CD4-positive, alpha-beta T cell treated with Interleukin-4 for 1 hour (primary cell): ENCODE measurements at places on chromosomes 1 and 21.

DNA sequence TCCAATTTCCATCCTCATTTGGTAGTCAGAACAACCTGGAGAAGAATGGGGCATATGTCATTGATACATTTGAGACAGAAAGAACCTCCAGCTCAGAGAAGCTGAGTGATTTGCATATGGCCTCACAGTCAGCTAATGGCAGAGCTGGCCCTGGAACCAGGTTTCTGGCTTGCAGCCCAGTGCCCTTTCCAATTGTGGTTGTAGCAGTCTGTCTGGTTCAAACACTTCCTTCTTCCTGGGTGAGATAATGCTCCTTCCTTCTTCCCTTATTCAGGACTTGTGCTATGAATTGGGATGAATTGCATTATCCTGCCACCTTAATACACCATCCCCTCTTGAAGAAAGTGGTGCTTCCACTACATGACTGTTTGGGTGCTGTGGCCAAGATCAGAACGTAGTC is 24.2 kb downstream of the SLC5A9 start:
- DNase-seq: no peak

GRCh38 chr1:32715901-32716311 is 13.3 kb upstream of the SYNC start:
- no peak for DNase-seq

DNA sequence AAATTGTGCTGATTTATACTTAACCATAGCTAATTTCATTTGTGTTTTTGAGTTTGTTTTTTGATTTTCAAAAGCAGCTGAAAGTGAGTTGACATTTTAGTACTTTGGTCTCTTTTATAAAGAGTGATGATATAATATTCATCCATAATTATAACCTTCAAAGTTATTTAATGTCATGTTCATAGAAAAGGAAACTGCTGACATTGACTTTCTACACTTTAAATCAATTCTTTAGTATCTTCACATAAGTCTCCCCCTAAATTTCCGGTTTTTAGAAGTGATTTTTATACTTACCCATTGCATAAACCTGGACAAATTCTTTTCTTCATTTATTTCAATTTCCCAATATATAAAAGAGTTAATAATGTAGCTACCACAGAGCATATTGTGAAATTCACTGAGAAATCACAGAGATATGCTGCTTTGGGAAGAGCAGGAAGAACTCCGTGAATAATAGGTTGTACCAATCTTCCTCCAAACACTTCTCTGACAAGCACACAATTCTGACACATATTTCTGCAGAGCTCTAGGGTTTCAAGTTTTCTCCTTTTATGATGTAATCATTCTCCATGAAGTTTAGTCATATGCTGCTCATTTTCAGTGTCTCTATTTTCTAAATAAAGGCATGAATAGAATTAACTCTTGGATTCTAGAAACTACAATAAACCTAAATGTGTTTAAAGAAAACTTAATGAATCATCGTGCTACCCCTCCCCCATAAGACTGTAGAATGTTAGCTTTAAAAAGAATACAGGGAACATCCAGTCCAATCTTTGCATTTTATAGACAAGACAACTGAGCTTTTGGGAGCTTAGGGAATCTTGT is 25.6 kb upstream of the CDC42BPA start:
- no peak for DNase-seq

DNA sequence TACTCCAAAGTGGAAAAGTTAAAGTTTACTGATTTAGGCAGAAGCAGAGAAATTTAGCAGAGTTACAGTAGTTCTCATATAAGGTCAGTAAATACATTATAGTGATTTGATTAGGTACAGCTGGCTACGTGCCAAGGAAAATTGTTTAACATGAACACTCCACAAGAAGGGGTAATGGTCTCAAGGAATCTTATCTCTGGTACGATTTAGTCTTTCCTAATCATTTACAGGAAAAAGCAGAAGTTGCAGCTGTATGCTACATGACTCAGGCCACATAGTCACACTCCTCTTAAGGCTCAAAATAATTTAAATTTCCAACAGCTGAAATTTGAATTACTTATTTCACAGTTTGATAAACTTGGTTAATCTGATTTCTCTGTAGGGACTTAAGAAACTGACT is 36.9 kb upstream of the OR2B11 start:
- DNase-seq: no peak

- DNase-seq: peak; percentile 65
Observed at GRCh38 chr1:30744060-30744756, 13.4 kb downstream of the LAPTM5 start.

- DNase-seq: no peak
Observed at GRCh38 chr1:223815865-223816264, 29.9 kb downstream of the TP53BP2 start.

DNA sequence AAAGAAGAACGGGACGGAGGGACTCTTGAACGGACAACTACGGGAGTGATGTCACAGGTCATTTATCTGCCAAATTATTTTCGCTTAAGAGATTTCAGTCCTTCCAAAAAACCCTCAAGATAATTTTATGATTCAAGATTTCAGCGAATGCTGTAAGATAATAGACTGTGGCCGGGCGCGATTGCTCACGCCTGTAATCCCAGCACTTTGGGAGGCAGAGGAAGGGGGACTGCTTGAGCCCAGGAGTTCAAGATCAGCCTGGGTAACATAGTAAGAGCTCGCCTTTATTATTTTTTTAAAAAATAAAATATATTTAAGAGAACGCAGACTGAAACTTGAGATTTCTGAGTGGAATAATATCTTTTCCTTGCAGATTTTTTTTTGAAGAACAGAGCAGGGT is 609 bp downstream of the RWDD2B start:
- DNase-seq: no peak

GRCh38 chr1:89547563-89548116 is 23.0 kb downstream of the LRRC8B start:
- DNase-seq: no peak

GRCh38 chr1:209057901-209058300 is 525.6 kb upstream of the CAMK1G start:
- DNase-seq: no peak

DNA sequence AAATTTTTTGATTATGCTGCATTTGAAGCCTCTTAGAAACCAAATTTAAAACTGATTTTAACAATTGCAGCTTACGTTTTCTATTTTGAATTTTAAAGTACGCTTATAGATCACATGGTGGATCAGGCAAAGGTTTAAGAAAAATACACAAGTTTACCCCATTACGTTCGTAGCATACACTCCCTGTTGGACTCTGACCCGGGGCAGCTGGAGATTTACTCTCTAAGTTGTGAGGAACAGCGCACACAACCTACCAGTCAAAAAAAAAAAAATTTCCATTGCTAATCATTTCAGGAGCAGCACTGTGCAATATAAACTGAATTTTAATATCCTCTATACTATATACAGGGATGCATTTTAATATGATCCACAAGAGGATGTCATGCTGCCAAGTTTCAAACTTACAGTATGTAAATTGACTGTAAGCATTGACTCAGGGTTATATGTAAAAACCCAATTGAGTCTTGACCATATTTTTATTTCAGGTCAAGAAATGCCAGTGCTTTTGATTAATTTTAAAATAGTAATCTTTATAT is 20.4 kb downstream of the CSDE1 start:
- no peak for DNase-seq

DNA sequence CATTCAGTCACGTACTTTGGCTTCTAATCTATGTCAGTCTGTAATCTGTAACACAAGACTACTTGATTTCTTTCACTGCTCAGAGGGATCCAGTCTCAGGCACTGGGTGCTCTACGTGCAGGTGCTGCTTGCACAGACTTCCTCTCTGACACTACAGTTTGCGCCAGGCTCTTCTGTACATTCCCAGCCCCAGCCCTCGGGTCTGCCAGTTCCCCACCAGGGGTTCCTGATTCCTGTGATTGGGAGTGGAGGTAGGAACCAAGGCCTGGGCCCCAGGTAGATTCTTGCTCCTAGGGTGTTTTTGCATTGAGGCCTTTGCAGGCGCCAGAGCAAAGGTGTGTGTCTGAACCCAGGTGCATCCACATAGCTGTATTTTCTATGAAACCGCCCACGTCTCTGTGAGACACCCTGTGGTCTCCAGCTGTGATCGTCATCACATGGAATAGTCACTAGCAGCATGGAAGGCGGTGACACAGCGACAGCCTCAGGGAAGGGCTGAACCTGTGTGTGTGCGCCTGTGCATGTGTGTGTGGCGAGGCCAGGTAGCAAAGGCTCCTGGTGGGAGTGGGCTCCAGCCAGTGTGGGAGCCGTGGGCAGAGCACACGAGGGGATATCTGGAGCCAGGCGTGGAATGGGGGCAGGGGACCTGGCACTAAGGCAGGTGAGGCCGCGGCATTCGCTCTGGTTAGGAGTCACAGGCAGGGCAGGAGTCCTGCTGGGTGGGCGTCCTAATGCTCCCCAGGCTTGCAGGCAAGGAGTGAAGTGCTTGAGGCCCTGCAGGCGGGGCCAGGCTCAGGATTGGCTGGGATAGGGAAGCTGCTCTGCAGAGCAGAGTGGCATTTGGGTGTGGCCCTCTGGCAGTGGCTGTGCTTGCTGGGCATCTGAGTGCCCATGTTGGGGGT is 5.2 kb downstream of the GJC2 start:
- DNase-seq: no peak

DNA sequence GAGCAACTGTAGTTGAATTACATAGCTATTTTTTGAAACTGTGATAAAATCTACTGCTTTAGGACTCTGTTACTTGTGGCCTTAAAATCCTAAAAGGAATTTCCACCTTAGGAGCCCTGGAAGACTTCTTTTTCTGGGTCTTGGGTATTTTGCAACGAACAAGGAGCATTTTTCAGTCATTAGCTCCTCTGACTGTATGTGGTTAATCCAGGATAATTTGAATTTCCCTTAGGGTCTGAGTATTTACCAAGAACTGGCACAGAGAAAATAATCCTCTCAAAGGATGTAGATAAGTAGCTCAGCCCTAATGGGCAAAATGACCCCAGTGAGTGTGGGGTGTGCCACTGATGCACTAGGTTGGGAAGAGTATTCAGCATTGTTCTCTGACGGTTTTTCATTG is 170.4 kb downstream of the VAV3 start:
- DNase-seq: no peak

DNA sequence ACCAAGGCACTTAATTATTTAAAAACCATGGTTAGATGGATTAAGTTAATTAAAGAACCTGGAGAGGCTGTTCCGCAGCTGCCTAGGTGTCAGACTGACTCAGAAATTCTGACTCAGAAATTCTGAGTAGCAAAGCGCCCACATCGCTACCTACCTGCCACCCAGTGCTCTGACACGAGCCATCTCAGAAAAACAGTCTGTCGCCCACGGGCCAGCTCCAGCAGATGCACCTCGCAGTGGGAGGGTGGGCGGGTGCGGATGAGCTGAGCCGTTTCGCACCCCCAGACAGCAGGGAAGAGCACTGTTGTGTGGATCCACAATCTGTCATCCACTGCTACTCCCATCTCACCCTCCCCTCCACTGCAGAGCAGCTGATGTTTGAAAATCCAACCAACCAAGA is 13.5 kb downstream of the KCNK1 start:
- DNase-seq: no peak

GRCh38 chr1:1118011-1118875 is 2.4 kb upstream of the C1orf159 start:
- no peak for DNase-seq

- DNase-seq: no peak
Observed at GRCh38 chr21:42317826-42318746, 2.9 kb upstream of the TFF3 start.

GRCh38 chr1:113804421-113805255 is 7.6 kb downstream of the RSBN1 start:
- DNase-seq: no peak

DNA sequence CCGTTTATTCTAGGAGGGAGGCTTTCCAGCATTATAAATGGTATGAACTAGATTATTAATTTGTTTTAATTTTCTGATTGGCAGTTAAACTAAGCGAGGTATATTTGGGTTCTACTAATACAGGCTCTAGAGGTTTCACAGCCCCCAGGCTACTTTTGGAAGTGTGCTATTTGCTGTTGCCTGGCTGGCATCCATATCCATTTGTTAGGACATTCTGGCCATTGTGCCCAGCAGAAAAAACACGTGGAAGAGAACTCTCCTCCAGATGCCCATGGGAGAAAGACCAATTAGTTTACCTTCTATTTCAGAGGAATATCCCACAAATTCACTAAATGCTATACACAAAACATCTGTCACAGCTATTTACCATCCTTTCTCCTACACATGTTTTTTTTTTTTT is 29.3 kb downstream of the MACO1 start:
- DNase-seq: no peak

GRCh38 chr1:39789571-39790110 is 976 bp upstream of the BMP8B start:
- DNase-seq: no peak

DNA sequence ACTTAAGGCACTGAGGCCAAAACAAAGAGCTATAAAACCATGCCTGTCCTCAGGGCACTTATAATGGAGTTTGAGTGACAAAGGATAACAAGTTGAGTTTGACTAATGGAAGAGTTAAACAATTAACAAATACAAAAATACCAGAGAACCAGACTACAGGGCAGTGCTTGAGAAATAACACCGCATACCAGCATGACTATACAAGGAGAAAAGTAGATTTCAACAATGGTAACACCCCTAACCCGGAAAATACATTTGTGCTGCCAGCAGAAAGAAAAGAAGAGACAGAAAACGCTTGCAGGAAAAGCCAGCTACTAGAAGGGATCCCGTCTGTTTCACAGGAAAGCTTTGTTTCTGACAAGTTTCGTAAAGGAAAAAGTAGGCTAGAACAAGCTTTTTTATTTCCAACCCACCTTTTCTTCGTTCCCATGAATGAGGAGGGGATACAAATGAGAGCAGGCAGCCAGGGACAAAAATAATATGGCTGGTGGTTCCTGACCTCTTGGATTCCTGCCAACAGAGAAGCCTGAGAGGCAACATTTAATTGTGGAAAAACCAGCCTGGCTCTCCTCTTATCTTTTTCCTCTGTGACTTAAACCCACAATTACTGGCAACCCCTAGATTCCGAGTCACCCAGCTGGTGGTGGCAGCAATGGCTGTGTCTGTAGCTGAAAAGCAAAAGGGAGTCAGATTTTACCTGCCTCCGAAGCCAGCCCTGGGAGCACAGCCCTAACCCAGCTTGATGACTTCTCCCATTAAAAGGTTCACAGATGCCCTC is 56.5 kb downstream of the WLS start:
- DNase-seq: no peak

- DNase-seq: no peak
Observed at GRCh38 chr1:224082146-224082545, 31.8 kb upstream of the FBXO28 start.

GRCh38 chr1:116794371-116794770 is 40.1 kb downstream of the CD2 start:
- no peak for DNase-seq

GRCh38 chr1:246001142-246001836 is 505.8 kb downstream of the SMYD3 start:
- DNase-seq: no peak

DNA sequence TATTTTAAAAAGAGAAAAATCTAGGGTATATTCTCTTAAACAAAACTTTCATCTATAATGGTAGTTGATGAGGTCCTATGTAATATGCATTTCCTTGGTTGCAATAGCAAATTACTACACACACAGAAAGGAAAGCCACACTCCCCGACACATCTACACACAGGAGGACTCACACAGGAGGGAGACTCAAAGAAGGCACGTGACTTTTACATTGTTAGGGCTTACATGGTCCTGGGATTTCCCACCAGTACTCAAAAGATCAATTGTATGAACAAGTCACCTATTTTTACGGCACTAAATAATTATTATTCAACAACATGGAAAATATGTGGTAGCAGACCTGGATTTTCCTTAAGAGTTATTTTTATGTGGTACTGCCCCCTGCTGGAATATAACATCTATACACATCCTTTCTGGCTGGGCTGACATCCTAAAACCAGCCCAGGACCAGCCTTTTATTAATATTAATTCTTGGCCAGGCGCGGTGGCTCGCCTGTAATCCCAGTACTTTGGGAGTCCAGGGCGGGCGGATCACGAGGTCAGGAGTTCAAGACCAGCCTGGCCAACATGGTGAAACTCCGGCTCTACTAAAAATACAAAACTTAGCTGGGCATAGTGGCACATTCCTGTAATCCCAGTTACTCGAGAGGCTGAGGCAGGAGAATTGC is 33.9 kb upstream of the LGALS8 start:
- DNase-seq: peak; percentile 59
